ENCODE measurements at places on chromosomes 3 and 15. TPM values are rescaled to one million over a fixed set of nuclear protein-coding genes. Genes with fewer than 3 reads are reported as not detected.

Gene FSIP1
- total RNA-seq, result 0.74 TPM

Gene A4GNT
- total RNA-seq, result not detected

Gene TRPM1
- not detected for total RNA-seq

Gene AEN
- total RNA-seq, result 76.1 TPM

Gene MINAR1
- total RNA-seq, result 0.33 TPM

Gene SH3GL3
- not detected for total RNA-seq

Gene CCNB2
- total RNA-seq, result 58.7 TPM

Gene CAMKV
- total RNA-seq, result 1.6 TPM

Gene GOLGA8O
- not detected for total RNA-seq

Gene MUSTN1
- total RNA-seq, result 1.0 TPM

Gene CHRM5
- not detected for total RNA-seq

All from activated naive CD8-positive, alpha-beta T cell treated with anti-CD3 and anti-CD28 coated beads for 36 hours (primary cell).